ENCODE measurements at places on chromosomes 11 and 22.

- no peak for DNase-seq
Observed at GRCh38 chr11:71976551-71976950, 22.2 kb upstream of the IL18BP start.

DNA sequence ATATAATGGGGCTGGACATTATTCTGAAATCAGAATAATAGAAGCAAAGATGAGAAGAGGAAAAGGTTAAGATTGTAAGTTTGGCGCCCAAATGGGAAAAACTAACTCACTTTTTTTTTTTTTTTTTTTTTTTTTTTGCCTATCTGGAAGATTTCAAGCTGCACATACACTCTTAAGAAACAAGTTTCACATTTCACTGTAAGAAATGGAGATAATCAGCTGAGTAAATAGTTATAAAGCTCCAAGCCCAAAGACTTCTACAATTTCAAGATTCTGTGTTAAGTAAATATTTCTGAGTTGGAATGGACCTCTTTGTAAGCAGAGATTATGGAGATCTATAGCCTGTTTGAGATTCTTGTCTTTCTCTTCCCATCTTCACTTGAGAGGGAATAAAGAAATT lies 140.0 kb downstream of the SLC17A6 start:
- DNase-seq, result no peak

DNA sequence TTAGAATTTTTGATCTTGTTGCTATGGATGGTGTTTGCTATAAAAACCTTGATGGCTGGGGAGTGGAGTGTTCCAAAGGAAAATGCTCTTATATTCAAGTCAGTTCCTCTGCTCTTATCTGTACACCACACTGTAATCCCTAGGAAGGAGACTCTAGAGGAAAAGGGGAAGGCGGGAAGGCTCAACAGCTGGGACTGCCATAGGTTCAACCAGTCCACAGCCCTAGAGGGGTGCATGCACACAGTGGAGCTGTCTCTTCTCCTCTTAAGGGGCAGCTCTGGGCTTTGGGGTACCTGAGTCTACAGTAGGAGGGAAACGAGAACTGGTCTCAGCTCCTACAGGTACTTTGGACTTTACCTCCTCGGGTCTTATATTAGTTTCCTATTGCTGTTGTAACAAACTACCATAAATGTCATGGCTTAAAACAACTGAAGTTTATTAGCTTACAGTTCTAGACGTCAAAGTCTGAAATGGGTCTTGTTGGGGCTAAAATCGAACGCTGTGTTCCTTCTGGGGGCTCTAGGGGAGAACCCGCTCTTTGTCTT lies 77.2 kb upstream of the ZBED5 start:
- no peak for DNase-seq

DNA sequence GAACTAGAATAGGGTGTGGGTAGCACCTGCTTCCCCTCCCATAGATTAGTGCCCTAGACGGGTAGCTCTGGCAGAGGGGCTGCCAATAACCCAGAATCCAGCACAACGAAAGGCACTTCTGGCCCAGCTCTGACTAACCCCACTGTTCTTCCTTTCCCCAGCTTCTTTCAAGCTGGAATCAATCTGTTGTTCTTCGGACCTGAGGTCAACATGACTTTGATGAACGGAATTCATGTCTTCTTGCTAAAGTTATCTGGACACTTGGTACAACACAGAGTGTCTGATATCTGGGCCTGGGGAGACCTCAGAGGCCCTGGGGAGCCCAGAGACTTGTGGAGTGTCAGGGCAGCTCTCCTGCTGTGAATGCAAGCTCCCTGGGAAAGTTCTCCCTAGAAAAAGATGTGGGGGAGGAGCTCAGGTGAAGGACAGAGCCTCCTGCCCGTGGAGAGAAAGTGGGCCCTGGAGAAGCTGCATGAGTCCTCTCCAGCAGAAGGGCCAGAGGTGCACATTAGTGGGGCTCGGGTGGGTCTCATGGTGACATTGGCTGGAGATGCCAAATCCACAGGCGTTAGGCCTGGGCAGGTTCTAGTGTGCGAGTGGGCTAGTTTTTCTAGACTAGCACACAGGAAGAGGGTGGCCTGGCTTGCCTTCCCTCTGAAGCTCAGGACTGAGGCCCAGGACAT lies 6.3 kb downstream of the KCNJ11 start:
- DNase-seq, result no peak

GRCh38 chr22:44355716-44356070 lies 42.9 kb upstream of the SHISAL1 start:
- DNase-seq, result no peak

- no peak for DNase-seq
Observed at GRCh38 chr11:11743216-11743615, 98.6 kb upstream of the USP47 start.

Data from A172 (cell line).